ENCODE measurements at places on chromosomes 2 and 18.

DNA sequence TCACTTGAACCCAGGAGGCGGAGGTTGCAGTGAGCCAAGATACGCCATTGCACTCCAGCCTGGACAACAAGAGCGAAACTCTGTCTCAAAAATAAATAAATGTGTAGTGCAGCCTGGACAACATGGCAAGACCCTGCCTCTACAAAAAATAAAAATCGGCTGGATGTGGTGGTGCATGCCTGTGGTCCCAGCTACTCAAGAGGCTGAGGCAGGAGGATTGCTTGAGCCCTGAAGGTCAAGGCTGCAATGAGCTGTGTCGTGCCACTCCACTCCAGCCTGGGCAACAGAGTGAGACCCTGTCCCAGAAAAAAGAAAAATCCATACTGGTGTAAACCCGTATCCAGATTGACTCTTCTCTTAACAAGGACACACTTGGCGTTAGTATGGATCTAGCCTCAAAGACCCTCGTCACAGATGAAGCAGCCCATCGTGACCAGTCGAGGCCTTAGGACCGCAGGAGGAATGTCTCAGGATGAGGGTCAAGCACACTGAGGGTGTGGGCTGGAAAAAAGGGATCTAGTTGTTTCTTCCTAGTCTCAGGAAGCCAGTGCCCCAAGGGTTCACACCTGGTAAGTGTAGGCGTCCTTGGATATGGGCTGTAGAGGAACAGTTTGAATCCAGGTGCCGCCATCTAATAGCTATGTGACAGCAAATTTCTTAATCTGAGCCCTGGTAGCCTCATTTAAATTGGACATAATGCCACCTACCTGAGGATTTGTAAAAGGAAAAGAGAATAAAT is 4.0 kb upstream of the GPBAR1 start:
- no peak for DNase-seq

DNA sequence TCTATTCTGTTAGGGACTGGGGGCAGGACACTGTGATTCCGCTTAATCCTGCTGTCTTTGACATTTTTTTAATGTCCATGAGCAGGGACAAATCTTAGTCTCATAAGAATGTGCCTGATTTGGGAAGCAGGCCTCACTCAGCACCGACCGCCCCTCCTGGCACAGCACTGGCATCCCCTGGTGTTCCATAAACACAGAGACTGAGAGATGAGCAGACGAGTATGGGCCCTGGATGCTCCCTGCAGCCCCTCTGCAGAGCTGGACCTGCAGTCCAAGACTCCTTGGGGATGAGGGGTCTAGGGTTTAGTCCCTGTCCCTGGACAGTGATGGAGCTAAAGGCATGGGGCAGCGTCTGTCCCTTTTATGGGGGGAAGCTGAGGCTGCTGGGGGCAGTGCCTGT is 81.6 kb downstream of the NDUFA10 start:
- DNase-seq: no peak

- DNase-seq: no peak
Measured at GRCh38 chr18:23440131-23440530, 13.0 kb upstream of the RIOK3 start.

DNA sequence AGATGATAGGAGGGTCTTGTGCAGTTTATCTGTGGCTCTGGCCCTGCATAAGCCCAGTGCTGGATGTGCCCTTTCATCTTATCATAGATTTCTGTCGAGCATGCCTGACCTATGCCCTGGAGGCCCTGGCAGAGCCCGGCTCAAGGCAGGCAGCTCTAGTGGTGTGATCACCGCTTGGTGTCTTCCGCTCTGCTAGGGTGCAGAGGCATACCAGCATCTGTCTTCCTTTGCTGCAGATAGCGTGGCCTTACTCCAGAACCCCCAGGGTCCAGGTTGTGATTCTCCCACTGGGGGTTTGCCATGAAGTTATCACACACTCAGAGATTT is 13.7 kb upstream of the TRAF3IP1 start:
- DNase-seq: no peak

DNA sequence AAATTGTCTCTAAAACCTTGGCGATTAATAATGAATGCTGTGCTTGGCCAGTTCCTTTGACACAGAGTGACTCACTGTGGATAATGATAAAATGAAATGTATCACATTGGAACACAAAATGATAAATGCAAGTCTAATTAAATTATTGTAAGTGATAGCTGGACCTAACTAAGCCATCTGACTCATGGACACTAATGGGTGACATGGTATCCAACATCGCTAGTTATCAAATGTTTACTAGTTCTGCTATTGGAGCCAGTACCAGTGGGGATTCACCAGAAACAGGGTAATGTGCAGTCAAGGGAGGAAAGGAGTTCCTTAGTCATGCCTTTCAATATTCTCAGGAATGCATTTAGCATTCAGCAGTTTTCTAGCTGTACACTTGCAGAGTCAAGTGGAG is 736.3 kb upstream of the ACVR2A start:
- no peak for DNase-seq

GRCh38 chr2:101733257-101733993 is 35.9 kb downstream of the MAP4K4 start:
- DNase-seq: no peak

DNA sequence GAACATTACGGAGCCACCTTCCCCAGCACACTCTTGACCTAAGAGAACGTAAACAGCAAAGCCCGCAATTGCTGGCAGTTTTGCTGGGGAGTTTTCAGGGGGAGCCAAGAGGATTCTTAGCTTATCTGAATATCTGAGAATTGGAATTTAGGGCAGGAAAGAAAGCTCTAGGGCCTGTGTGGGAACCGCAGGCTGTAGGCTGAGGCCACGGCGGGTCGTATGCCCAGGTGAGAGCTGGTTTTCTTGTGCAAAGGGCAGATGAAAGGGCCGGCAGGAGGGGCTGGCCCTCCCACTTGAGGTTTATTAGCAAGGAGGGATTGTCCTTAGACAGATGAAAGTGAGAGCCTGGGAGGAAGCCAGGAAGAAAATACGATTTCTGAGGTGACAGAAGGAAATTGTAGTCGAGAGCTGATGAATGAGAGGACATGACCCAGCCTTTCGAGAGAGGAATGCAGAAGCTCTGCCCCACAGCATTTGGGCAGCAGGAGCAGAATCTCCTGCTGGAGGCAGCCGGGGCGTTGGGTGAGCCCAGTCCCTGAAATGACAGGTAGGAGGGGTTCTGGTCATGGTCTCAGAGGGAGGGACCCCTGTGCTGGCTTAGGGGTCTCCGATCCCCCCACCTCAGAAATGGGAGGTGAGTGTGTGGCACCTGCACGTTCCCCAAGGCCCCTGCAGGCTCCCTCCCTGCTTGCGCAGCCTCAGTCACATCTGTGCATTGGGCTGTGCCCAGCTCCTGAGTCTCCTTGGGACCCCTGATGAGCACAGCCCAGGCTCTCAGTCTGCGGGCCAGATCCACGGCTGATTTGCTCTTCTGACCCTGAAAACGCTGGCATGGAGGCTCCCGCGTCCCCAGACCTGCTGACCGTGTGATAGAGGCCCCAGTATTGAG is 61.1 kb downstream of the CABLES1 start:
- no peak for DNase-seq

GRCh38 chr2:215269397-215270117 is 42.3 kb upstream of the ATIC start:
- peak; percentile 29 for DNase-seq

GRCh38 chr2:232903989-232904388 is 33.9 kb downstream of the SNORC start:
- no peak for DNase-seq

DNA sequence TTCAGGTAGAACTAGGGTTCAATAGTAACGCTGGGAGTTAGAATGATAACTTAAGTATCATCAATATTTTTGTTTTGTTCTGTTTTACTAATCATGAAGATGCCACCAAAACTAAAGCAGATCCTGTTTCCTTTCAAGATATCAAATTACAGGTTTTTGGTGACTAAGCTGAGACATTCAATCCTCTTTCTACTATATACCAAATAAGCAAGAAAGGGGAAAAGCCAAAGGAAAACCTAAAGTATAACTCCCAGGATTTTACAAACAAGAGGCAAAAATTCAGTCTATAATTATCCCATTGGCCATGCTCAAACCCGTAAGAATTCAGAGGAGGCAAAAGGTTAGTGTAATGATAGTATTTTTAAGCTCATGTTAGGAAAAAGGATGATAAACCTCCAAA is 175.2 kb upstream of the CCDC150 start:
- DNase-seq: no peak

DNA sequence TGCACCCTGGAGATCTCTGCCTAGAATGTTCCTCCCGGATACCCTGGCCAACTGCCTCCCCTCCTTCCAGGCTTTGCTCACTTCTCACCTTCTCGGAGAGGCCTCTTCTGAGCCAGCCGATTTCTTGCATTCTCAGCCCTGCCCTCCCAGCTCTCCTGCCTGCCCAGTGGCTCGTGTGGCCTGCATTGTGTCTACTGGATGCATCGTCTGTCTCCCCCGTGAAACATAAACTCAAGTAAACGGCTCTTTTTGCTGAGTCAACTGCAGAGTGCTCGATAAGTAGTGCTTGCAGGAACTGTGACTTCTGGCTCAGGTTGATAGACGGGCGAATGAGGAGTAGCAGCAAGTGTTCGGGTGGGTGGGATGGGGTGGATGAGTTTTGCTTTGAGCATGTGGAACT is 112.5 kb upstream of the ODC1 start:
- DNase-seq: no peak

DNA sequence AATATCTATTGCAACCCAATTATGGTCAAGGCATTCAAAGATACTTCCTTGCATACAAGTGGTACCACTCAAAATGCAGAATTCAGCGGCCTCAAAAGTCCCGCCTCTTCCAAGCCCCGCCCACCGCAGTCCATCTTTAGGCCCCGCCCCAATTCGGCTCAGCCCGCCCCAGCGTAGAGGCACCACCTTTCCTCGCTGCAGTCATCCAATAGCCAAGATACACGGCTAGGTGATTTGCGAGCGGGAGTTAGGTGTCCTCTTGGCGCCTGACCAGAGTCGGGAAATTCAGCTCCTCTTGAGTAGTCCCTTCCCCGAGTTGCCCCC is 431 bp upstream of the SEC11C start:
- DNase-seq: no peak

- DNase-seq: no peak
Measured at GRCh38 chr18:61127714-61128467, 205.3 kb upstream of the CDH20 start.

DNA sequence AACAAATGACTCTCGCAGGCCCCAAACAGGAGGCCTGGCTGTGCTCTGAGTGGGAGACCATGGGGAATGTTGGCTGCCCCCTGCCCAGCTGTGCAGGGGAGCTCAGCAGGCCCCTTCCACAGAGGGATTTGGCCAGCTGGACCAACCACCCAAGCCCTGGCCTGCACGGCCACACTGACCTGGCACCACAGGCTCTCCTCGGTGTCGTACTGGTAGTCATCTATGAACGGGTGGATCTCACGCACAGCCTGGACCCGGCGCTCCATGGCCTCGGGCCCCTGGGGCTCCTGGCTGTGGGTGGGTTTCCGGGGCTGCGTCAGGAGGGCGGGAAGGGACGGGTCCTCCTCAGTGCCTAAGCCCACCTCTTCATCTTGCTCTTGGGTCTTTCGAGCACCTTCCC is 74.5 kb downstream of the POLR1A start:
- no peak for DNase-seq

- DNase-seq: no peak
Measured at GRCh38 chr2:68083346-68083745, 20.5 kb upstream of the C1D start.

DNA sequence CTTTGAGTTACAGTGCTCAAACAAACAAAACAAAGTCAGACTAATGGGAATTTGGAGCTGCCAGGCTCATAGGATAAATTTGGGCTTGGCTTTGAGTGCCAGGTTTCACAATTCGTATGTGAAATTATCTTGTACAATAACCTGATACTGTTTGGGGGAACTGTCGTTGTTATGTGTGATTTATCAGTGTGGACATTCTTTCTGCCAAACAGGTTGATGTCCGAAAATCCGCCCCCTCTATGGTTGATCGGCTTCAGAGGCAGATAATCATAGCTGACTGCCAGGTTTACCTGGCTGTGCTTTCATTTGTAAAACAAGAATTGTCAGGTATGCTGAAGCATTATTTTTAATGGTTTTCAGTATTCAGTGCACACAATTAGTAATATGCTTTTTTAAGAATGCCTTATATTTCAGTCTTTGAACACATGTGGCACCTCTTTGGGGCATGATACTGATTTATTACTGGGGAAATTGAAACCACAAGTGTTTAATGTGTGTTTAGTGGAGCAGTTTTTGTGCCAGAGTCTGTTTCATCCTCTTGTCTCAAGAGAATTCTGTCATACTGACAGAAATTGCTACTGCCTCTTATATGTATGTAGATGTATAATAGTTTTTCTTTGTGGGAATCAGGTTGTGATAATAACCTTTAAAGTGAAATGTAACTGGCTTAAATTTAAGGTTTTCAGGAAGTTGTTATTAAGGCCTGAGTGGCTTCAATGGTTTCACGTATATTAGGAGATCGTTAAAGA is 54.6 kb downstream of the TTC39C start:
- DNase-seq: no peak

GRCh38 chr18:58955738-58956137 is 91.1 kb downstream of the ZNF532 start:
- no peak for DNase-seq

GRCh38 chr2:161077367-161078210 is 82.6 kb upstream of the TANK start:
- peak; percentile 80 for DNase-seq

GRCh38 chr2:48910961-48911360 is 155.4 kb upstream of the LHCGR start:
- DNase-seq: no peak

DNA sequence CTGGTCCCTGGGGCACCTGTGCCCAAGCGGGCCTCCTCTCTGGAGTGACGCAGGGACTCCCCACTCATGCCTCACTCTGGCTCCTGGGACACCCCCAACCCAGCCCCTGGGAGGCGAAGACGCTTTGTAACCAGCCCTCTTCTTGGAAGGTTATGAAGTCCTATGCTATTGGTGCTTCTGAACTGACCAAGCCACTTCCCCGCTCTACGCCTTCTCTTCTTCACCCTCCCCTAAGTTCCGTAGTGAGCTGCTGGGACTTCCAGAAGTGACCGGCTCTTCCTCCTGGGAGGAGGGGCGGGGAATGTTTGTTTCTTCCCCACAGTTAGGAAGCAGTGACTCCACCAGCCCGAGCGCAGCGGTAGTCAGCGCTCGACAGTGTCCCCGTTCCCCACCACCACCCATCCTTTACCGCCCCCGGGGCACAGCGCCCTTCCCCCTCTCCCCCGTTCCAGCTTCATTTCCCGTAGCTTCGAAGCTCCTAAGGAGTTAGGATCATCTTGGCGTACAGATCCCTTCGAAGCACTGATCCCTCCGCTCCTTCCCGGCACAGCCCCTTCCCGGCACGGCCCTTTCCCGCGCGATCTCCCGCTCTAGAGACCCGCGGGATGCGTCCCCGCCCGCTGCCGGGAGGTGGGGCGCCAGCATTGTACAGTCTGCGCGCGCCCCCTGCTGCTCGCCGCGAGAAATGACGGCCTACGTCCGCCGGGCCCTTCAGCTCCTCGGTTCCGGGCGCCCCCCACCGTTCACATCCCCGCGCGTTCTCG is 25.3 kb upstream of the NOTO start:
- DNase-seq: peak; percentile 83

DNA sequence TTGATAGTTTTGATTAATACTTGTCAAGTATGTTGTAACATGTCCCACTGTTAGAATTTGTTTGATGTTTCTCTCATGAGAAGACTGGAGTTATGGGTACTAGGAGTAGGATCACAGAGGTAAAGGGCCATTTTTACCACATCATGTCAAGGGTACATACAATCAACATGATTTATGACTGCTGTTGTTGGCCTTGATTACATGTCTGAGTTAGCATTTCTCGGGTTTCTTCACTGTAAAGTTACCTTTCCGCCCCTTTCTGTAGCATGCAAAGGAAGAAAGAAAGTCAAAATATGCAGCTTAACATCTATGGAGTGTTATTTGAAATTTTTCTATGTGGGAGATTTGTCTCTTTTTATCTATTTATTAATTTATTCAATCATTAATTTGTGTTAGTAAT is 1456.4 kb downstream of the SUCLG1 start:
- no peak for DNase-seq
